ENCODE measurements at places on chromosomes 4 and X.

DNA sequence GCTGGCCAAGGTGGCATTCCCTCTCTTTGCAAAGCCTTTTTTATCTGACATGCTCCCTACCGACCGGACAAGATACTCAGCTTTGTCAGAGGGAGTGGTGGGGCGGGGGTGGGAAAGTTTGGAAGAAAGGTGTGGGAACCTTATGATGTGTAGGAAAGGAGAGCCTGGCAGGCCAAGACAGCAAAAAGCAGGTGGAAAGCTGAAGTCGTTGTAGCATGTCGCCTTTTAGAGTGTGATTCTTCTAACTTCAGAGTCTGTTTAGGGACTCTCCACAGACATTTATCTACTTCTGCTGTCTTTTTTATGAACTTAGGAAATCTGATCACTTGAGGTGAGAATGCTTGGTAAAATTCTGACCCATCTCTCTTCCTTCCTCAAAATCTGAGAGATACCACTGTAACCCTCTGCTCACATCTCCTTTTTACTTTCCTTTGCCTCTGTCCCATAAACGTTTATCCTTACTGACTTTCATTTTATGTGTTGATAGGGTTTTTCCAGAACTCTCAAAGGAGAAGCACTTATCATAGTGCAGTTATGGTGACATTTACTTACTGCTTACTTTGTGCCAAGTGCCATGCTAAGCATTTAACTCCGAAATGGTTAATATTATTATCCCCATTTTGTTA, 8.2 kb upstream of the RUFY3 start:
- DNase-seq, result no peak
- no peak overlapping the region for H3K27ac ChIP-seq
- no peaks in the 10 kb centered on the region for H3K27me3 ChIP-seq
- H3K4me1 ChIP-seq, result no peaks in the 10 kb centered on the region

GRCh38 chr4:67549123-67549522, 3.8 kb upstream of the CENPC start:
- no peak overlapping the region for H3K4me3 ChIP-seq
- H3K4me1 ChIP-seq, result peaks cover 5% of the 10 kb centered on the region
- no peaks in the 10 kb centered on the region for H3K36me3 ChIP-seq
- no peak overlapping the region for H3K27ac ChIP-seq

- H3K4me1 ChIP-seq, result peaks cover 23% of the 10 kb centered on the region
- peak overlapping the region; percentile 70 for H3K27ac ChIP-seq
- H3K27me3 ChIP-seq, result no peaks in the 10 kb centered on the region
- H3K36me3 ChIP-seq, result no peaks in the 10 kb centered on the region
These were observed 169.4 kb downstream of the MID1 start for GRCh38 chrX:10450959-10451355.

DNA sequence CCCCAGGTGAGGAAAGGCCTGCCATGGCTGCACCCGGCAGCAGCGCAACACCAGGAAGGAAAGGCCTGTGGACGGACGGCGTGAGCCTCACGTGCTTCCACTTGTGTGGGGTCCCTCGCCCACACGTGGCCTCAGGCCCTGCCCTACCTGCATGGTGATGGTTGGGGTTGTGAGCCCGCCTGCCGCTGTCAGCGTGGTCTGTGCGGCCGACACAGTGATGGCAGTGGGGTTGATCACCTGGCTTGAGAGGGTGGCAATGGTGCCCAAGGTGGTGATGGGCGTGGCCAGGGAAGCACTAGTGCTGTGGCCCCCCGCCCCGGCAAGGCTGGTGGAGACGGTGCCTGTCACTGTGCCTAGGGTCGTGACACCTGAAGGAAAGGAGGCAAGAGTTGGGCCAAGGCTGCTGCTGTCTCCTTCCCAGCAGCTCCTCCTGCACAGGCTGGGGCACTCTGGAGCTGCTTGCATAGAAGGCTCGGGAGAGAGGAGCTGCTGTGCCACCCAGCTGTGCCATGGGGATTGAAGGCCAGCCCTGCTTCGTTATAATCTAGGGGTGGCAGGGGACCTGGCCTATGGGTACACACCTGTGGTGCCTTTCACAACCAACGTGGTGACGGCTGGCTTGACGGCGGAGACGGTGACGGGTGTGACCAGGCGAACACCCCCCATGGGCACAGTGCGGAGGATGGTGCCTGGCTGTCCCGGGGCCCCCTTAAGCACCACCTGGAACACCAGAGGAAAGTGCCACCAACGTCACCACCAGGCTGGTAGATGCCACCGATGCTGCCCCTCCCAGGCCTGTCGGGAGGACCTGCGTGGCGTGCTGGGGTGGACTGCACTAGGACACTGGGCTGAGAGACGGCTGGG, 11.8 kb upstream of the RENBP start:
- no peaks in the 10 kb centered on the region for H3K4me1 ChIP-seq
- no peak for DNase-seq
- H3K27me3 ChIP-seq, result no peaks in the 10 kb centered on the region
- no peaks in the 10 kb centered on the region for H3K36me3 ChIP-seq
- no peak overlapping the region for H3K4me3 ChIP-seq
- no peak overlapping the region for H3K27ac ChIP-seq

GRCh38 chr4:90128961-90129495, 1.8 kb downstream of the CCSER1 start:
- H3K4me1 ChIP-seq, result no peaks in the 10 kb centered on the region
- no peak for DNase-seq
- no peak overlapping the region for H3K27ac ChIP-seq
- peaks cover 33% of the 10 kb centered on the region for H3K27me3 ChIP-seq
- no peaks in the 10 kb centered on the region for H3K36me3 ChIP-seq
- H3K4me3 ChIP-seq, result no peak overlapping the region

DNA sequence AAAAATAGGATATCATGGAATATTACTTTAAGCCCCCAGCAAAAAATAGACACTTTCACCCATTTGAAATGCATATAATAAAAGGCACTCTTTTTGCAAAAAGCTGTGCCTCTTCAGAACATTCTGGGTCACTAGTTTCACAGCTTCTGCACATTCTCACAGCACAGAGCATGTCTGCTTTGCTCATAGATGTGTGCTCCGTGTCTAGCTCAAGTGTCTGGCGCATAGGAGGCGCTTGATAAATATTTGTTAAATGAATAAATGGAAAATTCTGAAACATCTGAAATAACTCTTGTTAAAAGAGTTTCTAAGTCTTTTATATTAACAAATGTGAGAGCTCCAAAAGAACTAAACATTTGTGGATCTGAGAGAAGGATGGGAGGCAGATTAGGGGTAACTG, 275.2 kb downstream of the PTTG2 start:
- no peak overlapping the region for H3K4me3 ChIP-seq
- H3K36me3 ChIP-seq, result no peaks in the 10 kb centered on the region
- no peak overlapping the region for H3K27ac ChIP-seq
- no peaks in the 10 kb centered on the region for H3K27me3 ChIP-seq
- peak; percentile 12 for DNase-seq

GRCh38 chrX:55312655-55313054, 47.9 kb upstream of the PAGE3 start:
- H3K27me3 ChIP-seq, result no peaks in the 10 kb centered on the region
- no peak overlapping the region for H3K27ac ChIP-seq
- no peak overlapping the region for H3K4me3 ChIP-seq
- peak; percentile 15 for DNase-seq
- no peaks in the 10 kb centered on the region for H3K4me1 ChIP-seq

DNA sequence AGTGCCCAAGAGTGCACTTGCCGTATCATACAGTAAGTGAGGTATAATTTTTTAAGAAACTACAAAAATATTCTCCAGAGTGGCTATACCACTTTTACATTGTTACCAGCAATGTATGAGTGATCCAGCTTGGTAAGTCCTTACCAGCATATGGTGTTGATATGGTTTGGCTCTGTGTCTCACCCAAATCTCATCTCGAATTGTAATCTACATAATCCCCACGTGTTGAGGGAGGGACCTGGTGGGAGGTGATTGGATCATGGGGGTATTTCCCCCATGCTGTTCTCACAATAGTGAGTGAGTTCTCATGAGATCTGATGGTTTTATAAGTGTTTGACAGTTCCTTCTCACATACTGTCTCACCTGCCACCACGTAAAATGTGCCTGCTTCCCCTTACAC, 44.8 kb downstream of the RBMX start:
- no peaks in the 10 kb centered on the region for H3K36me3 ChIP-seq
- DNase-seq, result no peak
- H3K4me3 ChIP-seq, result no peak overlapping the region
- peaks cover 7% of the 10 kb centered on the region for H3K4me1 ChIP-seq
- no peak overlapping the region for H3K27ac ChIP-seq

DNA sequence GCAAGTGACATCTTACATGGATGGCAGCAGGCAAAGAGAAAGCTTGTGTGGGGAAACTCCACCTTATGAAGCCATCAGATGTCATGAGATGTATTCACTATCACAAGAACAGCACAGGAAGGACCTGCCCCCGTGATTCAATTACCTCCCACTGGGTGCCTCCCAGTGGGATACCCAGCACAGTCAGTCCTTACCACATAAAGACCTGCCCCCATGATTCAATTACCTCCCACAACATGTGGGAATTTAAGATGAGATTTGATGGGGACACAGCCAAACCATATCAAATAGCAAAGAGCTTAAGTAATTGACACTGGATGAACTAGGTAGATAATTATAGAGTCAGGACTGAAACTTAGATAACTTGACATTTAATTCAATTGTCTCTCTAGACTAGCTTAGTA, 85.6 kb downstream of the SLIT2 start:
- no peak overlapping the region for H3K27ac ChIP-seq
- peaks cover 23% of the 10 kb centered on the region for H3K4me1 ChIP-seq
- no peak for DNase-seq
- no peak overlapping the region for H3K4me3 ChIP-seq
- no peaks in the 10 kb centered on the region for H3K27me3 ChIP-seq
- H3K36me3 ChIP-seq, result no peaks in the 10 kb centered on the region

- no peak for DNase-seq
- H3K36me3 ChIP-seq, result no peaks in the 10 kb centered on the region
- no peaks in the 10 kb centered on the region for H3K27me3 ChIP-seq
- no peaks in the 10 kb centered on the region for H3K4me1 ChIP-seq
These were observed 197.1 kb downstream of the RASL11B start for GRCh38 chr4:53059256-53059655.

DNA sequence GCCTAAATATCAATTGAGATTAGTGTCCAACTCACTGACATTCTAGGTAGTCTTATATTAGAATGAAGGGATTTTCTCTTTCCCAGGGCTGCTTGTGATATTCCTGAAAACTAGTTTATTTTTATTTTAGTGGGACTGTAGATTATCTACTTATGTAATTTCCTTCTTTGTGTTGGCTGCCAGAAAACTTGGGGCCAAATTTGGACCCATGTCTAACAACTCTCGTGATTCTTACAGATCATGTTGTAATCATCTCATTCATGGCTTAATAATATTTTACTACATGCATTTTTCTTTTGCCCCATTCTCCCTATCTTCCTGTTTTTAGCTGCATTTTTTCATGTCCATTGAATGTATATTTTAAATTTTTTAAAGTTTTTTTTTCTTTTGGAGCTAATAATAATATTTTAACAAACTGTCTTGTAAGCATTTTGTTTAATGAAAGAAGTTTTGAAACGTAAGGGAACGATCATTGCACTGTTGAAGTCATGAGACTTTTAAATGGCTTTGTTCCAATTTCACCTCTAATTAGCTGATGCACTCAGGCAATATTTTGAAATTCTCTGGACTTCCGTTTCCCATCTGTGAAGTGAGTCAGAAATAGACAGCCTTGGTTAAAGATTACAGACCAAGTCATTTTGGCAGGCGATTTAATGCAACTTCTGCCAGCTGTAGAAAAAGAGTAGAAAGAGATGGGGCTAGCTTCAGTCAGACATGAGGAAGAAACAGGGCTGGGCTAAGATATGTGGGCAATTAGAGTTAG, 14.3 kb upstream of the TDO2 start:
- H3K27me3 ChIP-seq, result no peaks in the 10 kb centered on the region
- H3K4me1 ChIP-seq, result peaks cover 12% of the 10 kb centered on the region
- H3K36me3 ChIP-seq, result no peaks in the 10 kb centered on the region
- H3K4me3 ChIP-seq, result no peak overlapping the region
- DNase-seq, result peak; percentile 92

GRCh38 chr4:4507403-4507802, 34.4 kb downstream of the STX18 start:
- no peak overlapping the region for H3K27ac ChIP-seq
- H3K4me3 ChIP-seq, result no peak overlapping the region
- no peaks in the 10 kb centered on the region for H3K27me3 ChIP-seq
- DNase-seq, result no peak

GRCh38 chr4:174375422-174375821, 91.7 kb downstream of the CEP44 start:
- H3K27ac ChIP-seq, result no peak overlapping the region
- H3K36me3 ChIP-seq, result no peaks in the 10 kb centered on the region
- DNase-seq, result no peak
- no peak overlapping the region for H3K4me3 ChIP-seq
- no peaks in the 10 kb centered on the region for H3K27me3 ChIP-seq

- no peaks in the 10 kb centered on the region for H3K27me3 ChIP-seq
- no peaks in the 10 kb centered on the region for H3K4me1 ChIP-seq
- DNase-seq, result no peak
- no peak overlapping the region for H3K4me3 ChIP-seq
These were observed 128.7 kb downstream of the GABRB1 start for GRCh38 chr4:47160095-47160494.

DNA sequence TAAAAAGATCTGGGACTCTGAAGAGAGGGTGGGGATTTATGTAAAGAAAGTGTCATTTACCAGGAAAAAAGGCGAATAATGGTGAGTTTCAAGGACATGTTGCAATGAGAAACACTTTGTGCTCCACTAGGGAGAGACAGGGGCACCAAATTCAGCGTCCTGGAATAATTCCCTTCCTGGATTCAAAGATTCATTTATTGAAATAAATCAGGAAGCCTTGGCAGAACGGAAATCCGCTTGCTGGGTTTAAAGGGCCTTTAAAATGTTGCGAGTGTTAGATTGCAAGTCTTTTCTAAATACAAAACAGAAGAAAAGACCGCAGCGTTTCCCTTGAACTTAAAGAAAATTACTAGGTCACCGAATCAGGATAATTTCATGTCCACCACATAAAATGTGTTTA, 3.8 kb upstream of the ZIC3 start:
- H3K4me3 ChIP-seq, result no peak overlapping the region
- no peaks in the 10 kb centered on the region for H3K27me3 ChIP-seq
- no peak for DNase-seq
- no peak overlapping the region for H3K27ac ChIP-seq

DNA sequence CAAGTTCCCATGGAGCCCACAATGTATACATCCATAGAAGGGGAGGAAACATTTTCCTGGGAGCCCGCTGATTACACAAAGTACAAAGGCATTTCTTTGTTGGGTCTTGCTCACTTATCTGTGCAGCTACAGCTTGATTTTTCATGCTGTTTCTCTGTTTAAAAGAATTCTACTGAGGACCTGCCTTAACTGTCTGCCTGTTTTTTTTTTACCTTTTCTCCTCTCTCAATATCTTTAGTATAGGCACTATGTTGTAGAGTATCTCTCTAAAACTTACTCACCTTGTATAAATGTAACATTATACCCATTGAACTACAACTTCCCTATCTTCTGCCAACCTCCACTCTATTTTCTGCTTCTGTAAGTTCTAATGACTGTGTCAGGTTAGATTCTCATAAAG, 494.6 kb upstream of the EPHA5 start:
- H3K4me3 ChIP-seq, result no peak overlapping the region
- no peaks in the 10 kb centered on the region for H3K4me1 ChIP-seq
- no peak overlapping the region for H3K27ac ChIP-seq
- no peaks in the 10 kb centered on the region for H3K27me3 ChIP-seq
- H3K36me3 ChIP-seq, result no peaks in the 10 kb centered on the region
- no peak for DNase-seq

Data from GM23248 (cell line).